ENCODE measurements at places on chromosomes 16 and 17.

DNA sequence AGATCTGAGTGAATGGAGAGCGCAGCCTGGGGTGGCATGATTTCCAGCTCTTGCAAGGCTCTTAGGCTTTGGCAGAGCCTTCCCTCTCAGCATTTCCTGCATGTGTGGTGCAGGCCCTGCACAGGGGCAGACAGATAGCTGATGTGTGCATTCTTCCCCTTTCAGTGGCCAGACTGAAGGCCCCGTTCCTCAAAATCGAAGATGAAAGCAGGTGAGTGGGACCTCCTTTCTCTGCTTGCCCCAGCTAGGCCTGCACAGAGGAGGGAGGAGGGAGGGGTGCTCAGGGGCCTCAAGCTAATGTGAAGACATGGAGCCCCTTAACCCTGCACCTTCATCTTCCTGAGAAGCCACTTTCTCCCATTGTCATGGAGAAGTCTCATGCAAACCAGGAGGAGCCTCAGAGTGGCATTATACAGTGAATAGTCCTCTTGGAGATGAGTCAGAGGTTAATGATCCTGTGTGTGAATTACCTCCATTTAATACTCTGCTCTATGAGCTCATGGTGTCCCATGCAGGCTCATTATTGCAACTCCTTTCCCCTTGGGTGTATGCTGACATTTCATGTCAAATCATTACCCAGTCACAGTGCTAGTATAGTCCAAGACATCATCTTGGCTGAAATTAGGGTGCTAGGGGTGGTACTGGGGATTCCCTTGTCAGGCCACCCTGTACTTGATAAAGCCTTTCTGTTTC, 20.4 kb upstream of the ADAM11 start:
- no peak for DNase-seq

DNA sequence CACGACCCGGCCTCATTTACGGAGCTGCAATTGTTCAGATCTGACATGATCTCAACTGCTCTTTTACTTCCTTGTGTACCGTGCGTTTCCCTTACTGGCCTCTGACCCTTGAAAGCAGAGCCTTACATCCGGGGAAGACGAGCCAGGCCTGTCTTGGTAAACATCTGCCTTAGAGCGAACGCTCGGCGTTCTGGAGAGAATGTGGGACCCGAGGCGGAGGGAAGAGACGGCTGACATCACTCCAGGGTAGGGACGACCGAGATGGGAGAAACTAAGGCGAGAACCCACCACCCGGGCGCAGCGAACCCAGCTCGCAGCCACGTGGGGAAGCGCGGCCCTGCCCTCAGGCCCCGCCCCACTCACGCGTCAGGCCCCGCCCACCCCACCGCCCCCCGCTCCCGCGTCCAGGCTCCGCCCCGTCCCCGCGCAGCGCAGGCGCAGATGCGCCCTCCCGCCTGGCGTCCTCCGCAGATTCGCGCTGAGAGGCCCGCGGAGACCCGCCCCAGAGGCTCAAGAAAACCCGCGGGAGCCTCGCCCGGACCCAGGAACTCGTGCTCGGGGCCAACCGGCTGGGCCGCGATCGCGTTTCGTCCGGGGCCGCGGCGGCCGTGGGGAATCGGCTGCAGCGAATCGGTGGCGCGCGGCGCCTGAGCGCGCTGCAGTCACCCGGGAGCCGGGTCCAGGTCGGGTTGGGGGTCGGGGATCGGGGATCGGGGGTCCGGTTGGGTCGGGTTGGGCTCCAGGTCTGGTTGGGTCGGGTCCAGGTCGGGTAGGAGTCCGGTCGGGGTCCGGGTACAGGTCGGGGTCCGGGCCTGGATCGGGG, at the start of gene TELO2:
TSS of gene TELO2 (plus strand) at position 438 of the 823 bp plus-strand sequence. CDS start 922 bp downstream, outside the sequence.
- DNase-seq = peak; percentile 83

DNA sequence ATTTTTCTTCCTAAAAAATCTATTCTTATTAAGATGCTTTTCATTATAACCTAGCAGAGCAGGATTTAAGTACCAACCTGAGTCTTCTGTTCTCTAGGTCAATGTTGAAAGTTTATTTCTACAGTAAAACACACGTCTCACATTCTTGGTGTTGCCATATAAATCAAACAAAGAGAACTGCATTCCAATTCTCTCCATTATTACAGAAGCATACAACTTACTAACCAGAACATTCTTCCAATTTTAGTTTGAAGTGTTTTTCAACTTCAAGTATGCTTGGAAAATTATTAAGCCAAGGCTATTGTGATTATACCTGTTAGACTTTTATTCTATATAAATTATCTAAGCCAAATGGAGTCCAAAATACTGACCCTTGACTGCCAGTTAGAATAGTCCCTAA, 110.4 kb upstream of the PMFBP1 start:
- no peak for DNase-seq

- peak; percentile 9 for DNase-seq
These were observed 31.1 kb upstream of the CCR7 start for GRCh38 chr17:40596261-40596919.

- peak; percentile 13 for DNase-seq
These were observed 643 bp downstream of the HSDL1 start for GRCh38 chr16:84144209-84144858.

DNA sequence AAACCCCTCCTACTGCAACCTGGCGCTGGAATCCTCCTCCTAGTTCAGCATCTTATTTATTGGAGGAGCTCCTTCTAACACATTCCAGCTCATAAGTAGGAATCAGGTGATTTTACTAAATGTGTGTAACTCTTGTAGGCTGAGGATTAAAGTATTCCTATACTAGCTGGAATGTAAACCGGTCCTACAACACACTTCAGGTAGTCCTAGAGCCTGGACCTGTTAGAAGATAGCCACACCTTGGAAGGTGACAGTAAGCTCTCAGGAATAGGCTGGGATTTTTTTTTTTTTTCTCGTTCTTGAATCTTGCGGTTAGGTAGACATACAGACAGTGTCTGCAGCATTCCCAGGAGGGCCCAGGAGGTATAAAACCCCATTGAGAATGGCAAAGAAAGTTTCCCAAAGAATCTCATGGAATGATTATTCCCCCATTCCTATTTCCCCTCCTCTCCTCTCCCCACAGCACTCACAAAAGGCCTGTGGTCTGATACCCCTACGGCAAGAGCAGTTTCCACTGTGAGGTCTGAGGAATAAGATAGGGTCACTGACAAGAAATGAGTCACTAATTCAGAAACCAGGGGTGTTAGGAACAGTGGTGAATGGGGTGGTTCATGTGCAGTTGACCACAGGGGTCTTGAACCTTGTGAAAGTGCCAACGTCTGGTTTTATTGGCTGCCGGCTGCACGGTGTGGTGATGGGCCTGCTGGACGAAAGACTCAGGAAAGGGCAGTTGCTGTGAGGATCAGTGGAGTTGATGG, 267.1 kb downstream of the UTP18 start:
- DNase-seq = no peak

GRCh38 chr17:35748341-35748841, 4.6 kb downstream of the GAS2L2 start:
- no peak for DNase-seq

GRCh38 chr17:37160944-37161343, 212.2 kb downstream of the AATF start:
- peak; percentile 79 for DNase-seq

- peak; percentile 17 for DNase-seq
These were observed 11.1 kb upstream of the CHMP6 start for GRCh38 chr17:80980397-80981061.

- peak; percentile 45 for DNase-seq
These were observed 18.3 kb upstream of the HAS3 start for GRCh38 chr16:69087161-69087581.

DNA sequence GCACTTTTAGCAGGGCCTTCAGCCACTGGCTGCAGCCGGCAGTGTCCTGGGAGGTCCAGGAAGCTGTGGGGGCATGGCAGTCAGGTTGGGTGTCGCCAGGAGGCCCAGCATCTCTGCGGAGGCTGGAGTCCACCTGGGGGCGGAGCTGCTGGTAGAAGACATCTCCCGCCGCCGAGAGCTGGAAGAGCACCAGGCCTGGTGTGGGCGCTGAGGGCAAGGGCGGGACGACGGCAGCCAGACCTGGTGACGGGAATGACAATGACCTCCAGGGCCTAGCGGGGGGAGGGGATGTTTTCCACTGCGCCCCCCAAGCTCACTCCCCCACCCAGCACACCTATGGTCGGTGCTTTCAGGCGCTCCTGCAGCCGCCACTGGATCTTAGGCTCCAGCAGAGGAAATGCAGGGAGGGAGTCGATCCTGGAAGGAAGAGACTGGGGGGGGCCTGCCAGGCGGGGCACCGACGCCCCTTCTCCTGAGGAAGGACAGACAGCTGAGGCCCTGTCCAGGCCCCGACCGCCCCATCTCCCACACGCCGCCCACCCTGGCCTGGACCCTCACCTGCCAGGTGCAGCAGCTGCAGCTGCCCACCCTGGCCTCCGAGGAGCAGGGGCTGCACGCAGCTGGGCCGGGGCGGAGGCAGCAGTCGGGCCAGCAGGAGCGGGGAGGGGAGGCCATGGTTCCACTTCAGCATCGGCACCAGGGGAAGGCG, 7.1 kb downstream of the TAF1C start:
- DNase-seq = no peak

DNA sequence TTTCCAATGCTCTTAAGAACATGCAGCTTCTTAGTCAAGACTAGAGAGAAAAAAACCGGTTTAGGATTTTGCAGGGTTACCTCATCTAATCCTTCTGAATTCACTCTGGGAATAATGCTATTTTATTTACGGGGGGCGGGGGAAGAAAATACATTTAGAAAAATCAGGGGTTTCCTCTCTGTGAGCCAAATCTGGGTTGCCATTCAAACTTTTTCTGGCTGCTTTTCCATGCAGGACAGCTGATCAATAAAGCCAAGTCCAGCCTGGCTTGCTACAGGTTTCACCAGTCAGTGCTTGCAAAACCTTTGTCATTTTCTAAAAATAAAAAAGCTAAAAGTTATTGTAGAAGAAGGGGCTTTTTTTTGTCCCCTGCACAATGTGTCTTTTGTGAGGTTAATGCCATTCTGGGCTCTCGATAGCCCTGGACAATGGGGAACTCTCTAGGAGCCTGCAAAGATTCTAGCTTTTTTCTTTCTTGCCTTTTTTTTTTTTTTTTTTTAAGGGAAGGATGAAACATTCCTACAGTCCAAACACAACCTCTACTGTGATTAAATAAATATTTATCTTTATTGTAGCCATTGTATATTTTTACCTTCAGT, 13.1 kb upstream of the ZFHX3 start:
- DNase-seq = no peak

- no peak for DNase-seq
These were observed 1.2 kb downstream of the AOC2 start for GRCh38 chr17:42845556-42845917.

GRCh38 chr16:74071996-74072535, 224.5 kb upstream of the PSMD7 start:
- no peak for DNase-seq

- DNase-seq = no peak
These were observed 16.0 kb downstream of the BAIAP2 start for GRCh38 chr17:81050645-81051625.

DNA sequence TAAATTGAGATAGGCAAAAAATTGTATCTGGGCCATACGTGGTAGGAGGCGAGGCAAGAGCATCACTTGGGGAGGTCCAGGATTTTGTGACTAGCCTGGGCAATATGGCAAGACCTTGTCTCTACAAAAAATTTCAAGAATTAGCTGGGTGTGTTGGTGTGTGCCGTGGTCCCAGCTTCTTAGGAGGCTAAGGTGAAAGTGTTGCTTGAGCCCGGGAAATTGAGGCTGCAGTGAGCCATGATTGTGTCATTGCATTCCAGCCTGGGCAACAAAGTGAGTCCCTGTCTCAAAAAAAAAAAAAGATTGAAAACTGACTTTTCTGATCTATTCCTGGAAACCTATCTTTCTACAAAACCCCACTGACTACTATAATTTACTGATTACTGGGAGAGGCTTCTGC, 26.7 kb downstream of the CDK12 start:
- DNase-seq = no peak

GRCh38 chr17:58755577-58756245, at the start of gene PPM1E:
PPM1E (plus strand) TSS chr17:58755854.
- DNase-seq = peak; percentile 38

DNA sequence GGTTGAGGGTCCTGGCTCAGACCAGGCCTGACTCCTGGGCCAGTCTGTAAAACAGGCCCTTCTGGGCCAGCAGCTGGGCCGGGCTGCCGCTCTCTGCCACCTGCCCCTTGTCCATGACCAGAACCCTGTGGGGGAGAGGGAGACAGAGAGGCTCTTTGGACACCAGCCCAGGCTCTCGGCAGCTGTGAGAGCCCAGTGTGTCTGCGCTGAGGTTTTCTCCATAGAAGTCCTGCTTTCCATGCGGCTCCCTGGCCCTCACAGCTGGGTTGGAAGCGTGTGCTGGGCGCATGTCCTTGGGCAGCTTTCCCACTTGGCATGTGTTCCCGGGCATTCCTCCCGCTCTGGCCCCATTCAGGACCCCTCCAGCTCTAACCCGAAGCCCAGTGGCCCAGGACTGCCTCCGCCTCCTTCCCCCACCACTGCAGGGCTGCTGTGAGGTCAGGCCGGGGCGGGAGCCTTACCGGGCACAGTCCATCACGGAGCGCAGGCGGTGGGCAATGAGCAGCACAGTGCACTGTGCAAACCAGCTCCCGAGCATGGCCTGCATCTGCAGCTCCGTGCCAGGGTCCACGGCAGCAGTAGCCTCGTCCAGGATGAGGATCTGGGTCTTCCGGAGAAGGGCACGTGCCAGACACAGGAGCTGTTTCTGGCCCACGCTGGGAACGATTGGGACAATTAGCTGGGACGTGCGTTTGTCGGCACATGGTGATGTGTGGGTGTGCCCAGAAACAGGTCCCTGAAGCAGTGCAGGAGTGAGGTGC, 73.0 kb downstream of the ABCC6 start:
- DNase-seq = peak; percentile 84

DNA sequence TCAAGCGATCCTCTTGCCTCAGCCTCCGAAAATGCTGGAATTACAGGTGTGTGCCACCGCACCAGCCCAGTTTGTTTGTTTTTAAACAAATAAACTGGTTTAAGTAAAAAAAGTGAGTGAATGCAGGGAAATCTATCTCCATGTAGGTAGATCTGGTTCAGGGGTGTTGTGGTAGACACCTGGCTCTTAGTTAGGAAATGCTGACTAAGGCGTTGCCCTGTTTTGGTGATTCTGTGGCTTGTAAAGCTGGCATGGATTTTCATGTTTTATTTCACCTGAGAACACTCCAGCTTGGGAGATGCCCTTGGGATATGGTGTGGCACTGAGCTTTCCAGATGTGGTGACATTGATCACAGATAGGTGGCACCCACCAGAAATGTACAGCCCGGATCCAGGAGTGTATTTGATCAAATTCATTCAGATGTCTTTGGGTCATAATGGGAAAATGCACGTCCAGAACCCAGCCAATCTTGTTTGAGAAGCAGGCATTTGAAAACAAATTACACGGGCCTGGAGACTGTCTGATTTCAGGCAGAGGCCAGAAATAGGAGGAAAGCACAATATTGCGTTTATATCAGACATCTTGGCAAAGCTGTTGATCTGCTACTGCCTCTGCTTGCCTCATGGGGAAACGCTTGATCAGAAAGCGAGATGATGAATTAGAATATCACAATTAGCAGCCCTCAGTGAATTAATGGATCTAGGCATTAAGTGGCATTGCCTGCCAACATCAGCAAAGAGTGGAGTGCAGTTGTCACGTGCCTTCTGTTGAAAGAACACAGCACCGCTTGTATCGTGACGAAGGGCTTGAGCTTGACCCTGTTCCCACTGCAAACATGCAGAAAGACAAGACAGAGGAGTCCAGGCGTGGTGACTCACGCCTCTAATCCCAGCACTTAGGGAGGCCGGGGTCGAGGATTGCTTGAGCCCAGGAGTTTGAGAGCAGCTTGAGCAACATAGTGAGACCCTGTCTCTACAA, 7.3 kb upstream of the IL34 start:
- DNase-seq = peak; percentile 88

GRCh38 chr16:87333581-87334331, 16.6 kb upstream of the C16orf95 start:
- DNase-seq = no peak

All from fibroblast of pulmonary artery (primary cell).